Amniotic epithelial cell (primary cell): ENCODE measurements at places on chromosomes 16 and 17.

DNA sequence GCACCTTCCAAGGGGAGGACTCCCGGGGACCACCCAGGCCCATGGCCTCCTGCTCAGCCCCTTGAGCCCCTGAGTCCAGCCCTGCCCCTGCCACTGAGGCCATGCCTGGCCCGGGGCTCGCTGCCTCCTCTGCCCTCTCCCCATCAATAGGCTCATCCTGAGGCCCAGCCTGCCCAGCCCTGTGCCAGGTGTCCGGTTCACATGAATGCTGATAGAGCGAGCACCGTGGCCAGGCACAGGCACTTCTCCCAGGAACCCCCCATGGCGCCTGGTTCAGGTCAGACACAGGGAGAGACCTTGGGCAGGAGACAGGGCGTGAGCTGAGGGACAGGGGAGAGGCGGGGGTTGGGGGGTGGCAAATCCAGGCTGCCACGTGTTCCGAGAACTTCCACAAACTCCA lies 2.8 kb upstream of the PVALEF start:
- DNase-seq: no peak

GRCh38 chr17:10420811-10421210 lies 939 bp downstream of the MYH8 start:
- peak; percentile 7 for DNase-seq

- peak; percentile 33 for DNase-seq
Observed at GRCh38 chr17:64377769-64378282, 12.8 kb downstream of the PECAM1 start.

GRCh38 chr16:85441890-85442670 lies 171.0 kb upstream of the GSE1 start:
- no peak for DNase-seq

DNA sequence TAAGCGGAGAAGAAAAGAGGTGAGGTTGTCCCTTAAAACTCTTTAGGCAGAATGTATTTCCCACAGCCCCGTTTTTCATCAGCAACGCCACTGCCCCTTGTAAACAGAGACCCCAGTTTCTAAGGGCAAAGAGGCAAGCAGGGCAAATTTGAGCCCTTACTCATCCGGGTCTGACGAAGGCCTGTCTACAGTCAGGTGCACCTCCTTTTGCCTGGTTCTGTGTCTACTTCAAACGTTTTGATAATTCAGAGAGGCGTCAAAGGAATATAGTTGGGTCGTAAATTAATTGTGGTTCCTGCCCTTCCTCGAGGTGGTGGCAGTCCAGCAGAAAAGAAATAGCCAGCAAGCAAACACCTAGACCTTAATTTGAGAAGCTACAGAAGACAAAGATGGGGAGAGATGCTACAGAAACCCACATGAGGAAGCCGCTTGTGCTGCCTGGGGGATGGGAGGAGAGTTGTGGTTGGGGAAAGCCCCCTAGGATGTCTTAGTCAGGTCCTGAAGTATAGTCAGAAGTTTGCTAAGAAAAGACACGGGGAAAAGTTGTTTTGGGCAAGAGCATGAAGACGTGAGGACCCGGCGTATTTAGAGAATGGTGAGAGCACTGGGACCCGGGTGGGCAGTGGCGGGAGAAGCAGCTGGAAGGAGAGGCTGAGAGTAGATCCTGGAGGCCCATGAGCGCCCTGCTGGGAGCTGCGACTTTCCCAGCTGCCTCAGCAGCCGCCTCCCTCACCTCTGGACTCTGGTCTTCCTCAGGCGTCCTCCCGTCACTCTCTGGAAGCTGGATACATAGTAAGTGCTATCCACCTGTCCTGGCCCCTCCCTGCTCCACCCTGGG lies 2.4 kb downstream of the FBRS start:
- peak; percentile 41 for DNase-seq

GRCh38 chr17:64155751-64156544 lies 26.0 kb upstream of the ERN1 start:
- no peak for DNase-seq

- peak; percentile 91 for DNase-seq
Observed at GRCh38 chr16:70746708-70747424, 54.1 kb downstream of the VAC14 start.

DNA sequence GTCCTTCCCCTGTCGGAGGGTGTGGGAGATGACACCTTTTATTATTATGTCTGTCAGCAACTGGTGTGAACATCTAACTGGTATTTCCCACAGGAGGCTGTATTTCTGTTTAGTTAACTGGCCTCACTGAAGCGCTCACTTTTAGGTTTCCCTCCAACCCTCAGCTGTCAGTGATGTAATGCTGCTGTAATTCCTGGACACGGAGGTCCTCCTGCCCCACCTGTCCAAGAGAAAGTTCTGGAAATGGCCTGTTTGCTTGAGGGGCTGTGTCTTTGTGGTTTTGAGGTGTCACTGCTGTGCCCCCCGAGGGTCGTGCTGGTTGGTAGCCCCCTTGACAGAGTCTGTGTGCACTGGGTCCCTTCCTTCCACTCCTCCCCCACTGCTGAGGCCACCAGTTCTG lies 11.5 kb downstream of the KCNJ12 start:
- DNase-seq: no peak

GRCh38 chr17:59260722-59261121 lies 40.4 kb downstream of the GDPD1 start:
- no peak for DNase-seq

GRCh38 chr17:74059479-74060240 lies 143.8 kb upstream of the RPL38 start:
- no peak for DNase-seq

GRCh38 chr17:73265646-73266640 lies 4.3 kb upstream of the CPSF4L start:
- no peak for DNase-seq

- DNase-seq: peak; percentile 10
Observed at GRCh38 chr17:1907909-1908698, 78.3 kb downstream of the RPA1 start.

GRCh38 chr17:65190467-65191097 lies 53.4 kb downstream of the RGS9 start:
- peak; percentile 31 for DNase-seq

DNA sequence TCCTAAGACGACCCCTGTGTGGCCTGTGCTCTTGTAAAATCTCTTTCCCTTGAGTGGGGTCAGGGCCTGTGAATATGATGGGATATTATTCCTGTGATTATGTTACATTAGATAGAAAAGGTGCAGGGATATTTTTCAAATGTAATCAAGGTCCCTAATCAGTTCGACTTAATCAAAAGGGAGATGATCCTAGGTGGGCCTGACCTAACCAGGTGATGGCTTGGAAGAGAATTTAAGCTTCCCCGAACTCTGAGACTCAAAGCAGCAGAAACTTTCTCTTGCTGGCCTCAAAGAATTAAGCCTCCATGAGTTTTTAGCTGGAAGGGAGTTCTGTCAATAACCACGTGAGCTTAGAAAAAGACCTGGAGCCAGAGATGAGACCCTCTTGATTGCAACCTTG lies 124.7 kb downstream of the MAF start:
- DNase-seq: no peak

DNA sequence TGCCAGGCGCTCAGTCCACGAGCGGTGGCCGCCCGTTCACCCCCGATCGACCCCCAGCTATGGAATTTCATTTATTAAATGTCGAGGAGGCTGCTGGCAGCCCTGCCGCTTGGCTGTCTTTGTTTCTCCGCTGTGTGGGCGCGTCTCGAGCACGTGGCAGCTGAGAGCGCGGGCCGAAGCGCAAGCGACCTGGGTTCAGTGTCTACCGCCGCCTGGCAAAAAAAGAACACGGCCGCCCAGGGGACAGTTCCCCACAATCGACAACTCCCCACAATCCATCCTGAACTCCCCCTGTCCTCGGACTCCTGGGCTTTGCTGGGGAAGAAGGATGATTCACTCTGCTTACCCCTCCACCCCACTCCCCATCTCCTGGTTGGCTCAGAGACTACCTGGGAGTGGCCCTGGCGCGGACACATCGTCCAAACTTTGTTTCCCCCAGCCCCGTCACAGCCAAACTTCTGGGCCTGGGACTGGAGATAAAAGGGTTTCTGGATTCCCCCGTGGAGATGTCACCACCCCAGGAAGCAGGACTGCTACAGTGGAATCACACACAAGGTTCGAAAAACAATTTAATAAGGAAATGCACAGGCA lies 1.7 kb upstream of the ANKRD13B start:
- DNase-seq: peak; percentile 50

GRCh38 chr16:83906683-83907082 lies 7.8 kb downstream of the MLYCD start:
- peak; percentile 97 for DNase-seq

DNA sequence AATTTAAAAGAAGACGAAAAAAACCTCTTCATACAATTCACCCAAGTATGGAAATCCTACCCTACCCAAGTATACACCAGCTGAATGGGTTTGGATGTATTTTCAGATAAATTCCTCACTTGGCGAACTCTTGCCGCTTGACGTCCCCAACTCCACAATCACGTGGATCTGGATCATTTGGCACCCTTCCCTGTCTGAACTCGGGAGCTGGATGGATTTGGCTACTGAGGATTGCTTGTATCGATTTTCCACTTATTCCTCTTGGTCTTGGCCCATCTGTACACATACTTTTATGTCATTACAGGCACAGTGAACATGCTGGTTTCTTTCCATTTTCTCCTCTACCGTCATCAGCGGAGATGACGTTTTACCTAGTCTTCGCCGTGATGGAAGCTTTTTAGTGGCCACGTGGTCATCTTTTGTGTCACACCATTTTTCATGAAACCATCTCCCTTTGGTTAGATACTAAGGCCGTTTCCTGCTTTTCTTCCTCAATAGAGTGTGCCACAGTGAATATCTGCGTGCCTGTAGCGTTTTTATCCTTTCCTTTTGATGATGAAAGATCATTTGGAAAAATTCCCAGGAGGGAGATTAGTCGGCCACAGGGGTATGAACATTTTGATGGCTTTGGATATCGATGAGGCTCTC lies 47.1 kb downstream of the CMIP start:
- DNase-seq: no peak

DNA sequence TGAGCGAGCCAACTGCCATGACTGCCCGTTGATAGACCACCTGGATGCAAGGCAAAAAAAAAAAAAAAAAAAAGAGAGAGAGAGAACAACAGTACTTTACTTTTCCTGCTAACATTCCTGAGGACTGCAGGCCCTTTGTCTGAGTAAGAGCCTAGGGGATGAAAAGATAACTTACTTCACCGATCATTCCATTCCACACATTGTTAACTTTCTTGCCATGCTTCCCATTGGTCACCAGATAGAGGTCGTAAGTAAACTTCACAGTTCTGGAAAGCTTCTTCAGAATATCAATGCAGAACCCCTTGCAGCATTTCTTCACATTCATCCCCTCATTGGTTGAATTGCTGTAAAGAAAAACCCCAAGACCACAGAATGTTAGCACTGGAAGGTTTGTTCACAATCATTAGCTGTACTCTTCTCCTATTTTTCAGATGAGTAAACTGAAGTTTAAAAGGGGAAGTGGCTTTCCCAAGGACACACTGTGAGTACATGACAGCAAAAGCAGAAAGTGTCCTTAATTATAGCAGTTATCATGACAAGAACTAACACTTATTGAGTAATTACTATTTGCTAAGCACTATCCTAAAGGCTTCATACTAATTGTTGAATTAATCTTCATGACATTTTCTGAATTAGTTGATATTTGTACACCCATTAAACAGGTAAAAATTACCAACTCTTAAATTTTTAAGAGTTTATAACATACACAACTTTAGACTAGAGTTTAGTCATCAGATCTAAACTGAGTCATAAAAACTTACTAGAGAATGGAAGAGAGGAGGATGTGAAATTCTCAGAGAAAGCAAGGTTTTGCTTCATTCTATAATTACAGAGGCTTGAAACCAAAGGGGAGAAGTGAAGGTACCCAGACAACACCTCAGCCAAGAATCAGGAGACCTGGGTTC lies 341.2 kb downstream of the GRIN2A start:
- DNase-seq: no peak

GRCh38 chr17:44022246-44022645 lies 7.5 kb upstream of the TMEM101 start:
- DNase-seq: no peak

DNA sequence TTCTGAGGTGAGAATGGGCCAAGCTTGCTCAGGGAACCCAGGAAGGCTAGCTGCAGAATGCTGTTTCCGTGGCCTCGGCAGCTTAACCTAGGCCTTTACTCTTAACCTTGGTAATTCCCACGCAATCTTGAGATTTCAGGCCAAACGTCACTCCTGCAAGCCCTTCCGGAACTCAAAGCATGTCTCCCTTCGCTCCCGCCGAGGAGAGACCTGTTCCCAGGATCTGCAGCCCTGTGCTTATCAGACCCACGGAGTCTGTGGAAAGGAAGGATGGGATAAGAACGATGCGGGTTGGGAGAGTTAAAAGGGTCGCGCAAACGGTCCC lies 524 bp upstream of the ZFP3 start:
- no peak for DNase-seq

DNA sequence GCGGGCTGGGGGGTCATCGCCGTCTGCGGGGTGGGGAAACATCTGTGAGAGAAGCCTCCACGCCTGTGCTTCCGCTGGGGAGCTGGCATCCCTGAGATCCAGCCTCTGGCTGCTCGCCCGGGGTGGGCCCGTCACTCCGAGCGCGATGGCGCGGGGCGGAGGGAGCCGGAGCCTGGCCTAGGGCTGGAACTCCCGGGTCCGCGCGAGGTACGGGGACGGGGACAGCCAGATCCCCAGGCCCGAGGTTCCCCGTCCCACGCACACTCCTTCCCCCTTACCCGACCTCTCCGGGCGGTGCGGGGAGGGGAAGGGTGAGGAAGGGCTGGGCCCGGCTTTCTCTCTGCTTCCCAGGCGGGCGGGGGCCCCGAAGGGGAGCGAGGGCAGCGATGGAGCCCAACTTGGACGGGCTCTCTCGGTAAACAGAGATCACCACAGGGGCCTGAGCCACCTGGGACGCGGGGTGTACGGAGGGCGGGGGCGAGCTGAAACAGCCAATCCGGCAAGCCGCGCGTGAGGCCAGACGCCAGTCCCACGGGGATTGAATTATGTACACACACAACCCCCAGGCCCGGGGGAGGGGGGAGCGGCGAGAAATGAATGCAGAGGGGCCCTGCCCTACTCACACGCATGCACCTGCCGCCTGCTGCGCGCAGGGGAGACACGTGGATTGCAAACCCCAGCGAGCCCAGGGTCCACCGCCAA lies at the start of gene SLC16A11:
TSS of gene SLC16A11 (minus strand) at position 596 of the 702 bp plus-strand sequence. CDS start at position 17, 579 bp downstream.
- no peak for DNase-seq

DNA sequence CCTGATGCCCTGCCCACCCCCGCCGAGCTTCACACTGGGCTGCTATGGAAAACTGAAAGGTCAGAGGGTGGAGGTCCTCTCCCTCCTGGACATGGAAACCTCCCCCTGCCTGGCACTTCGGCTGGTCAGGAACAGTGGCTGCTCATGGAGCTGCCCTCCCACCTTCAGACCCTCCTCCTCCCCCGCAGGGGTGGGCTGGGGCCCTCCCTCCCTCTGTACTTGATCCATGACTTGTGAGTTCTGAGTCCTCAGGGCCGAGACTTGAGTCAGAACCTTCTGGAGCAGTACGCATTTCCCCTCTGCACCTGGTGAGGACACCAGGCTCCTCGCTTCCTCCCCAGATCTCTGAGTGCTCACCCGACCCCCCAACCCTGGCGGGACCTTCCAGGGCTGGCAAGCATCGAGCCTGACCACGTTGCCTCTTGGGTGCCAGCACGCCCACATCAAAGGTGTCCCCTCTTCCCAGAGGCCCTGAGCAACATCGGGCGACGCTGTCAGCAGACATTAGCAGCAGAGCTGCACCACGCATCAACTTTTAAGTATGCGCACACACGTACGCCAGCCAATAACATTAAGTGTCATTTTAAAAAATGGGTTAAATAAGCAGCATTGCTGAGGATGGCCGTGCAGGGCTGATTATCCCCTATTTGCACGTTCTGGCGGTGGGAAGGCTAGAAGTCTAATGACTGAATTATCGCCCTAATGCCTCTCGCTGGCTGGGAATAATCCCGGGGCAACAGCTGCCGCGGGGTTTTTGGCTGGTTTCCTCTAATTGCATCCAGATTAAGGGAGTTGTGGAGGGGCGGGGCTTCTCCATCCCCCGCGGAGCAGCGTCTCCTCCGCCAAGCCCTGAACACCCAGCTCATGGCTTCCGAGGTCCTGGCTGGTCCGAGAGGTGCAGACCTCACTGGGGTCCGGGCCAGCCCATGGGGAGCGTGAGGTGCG lies 98.0 kb downstream of the TBC1D16 start:
- no peak for DNase-seq
